ENCODE measurements at places on chromosomes 12 and 14.

DNA sequence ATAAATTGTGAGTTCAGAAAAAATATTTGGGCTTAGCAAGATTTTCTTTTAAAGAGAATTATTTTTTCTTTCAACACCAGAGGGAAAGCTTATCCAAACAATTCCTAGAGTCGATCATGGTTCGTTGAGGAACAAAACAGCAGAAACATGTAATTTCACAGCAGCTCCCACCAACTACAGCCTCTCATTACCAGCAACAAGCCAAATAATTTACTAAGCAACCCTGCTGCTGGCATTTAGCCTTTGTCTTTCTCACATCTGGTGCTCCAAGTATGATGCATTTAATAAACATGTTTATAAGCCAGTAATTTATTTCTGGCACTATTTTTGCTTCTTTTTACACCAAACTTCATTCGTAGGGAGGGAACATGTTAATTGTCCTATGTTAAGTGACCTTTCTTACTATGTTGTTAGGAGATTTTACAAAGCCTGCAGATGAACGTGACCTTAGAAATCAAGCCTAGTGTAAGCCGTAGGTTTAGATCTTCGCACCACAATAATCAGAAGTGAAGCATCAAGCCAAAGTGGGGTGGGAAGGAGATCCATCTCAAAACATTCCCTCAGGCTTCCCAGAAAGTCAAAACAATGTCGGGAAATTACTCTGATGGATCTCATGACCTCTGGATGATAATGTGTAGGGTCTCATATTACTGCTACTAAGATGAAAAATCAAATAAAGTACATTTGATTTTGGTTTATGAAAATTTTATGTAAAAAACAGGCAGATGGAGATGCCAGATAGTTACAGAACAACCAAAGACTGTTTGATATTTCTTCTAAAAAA is 128.4 kb downstream of the RPAP3 start:
- peaks cover 25% of the 10 kb centered on the region for H3K27me3 ChIP-seq
- H3K4me3 ChIP-seq = no peak overlapping the region
- no peak overlapping the region for H3K27ac ChIP-seq

- no peak overlapping the region for H3K27ac ChIP-seq
- peaks cover 19% of the 10 kb centered on the region for H3K36me3 ChIP-seq
- no peaks in the 10 kb centered on the region for H3K27me3 ChIP-seq
- no peak overlapping the region for H3K4me3 ChIP-seq
These were observed 32.7 kb downstream of the RTRAF start for GRCh38 chr14:52021957-52022600.

GRCh38 chr14:55976219-55976618 is 142.0 kb upstream of the PELI2 start:
- no peaks in the 10 kb centered on the region for H3K27me3 ChIP-seq
- no peaks in the 10 kb centered on the region for H3K4me1 ChIP-seq
- no peak overlapping the region for H3K27ac ChIP-seq
- H3K4me3 ChIP-seq = no peak overlapping the region

DNA sequence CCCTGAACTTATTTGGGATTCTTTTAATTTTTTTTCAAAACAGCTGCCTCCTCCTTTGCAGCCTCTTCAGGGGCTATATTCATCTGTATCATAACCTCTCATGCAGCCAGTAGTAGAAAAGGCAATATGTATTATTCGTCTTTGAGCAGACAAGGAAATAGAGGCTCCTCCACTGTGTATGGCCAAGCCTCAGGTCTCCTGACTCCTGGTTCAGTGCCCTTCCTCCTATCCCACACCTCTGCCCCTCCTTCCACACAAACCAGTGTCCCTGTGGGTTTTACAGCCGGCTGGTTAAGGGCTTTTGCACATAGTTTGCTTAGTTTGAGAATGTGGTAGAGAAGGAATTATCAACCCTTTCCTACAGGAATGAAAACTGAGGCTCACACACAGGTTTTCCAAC is 8.8 kb upstream of the ACVRL1 start:
- H3K4me1 ChIP-seq = peaks cover 11% of the 10 kb centered on the region
- no peak for DNase-seq
- H3K36me3 ChIP-seq = no peaks in the 10 kb centered on the region
- no peaks in the 10 kb centered on the region for H3K27me3 ChIP-seq

DNA sequence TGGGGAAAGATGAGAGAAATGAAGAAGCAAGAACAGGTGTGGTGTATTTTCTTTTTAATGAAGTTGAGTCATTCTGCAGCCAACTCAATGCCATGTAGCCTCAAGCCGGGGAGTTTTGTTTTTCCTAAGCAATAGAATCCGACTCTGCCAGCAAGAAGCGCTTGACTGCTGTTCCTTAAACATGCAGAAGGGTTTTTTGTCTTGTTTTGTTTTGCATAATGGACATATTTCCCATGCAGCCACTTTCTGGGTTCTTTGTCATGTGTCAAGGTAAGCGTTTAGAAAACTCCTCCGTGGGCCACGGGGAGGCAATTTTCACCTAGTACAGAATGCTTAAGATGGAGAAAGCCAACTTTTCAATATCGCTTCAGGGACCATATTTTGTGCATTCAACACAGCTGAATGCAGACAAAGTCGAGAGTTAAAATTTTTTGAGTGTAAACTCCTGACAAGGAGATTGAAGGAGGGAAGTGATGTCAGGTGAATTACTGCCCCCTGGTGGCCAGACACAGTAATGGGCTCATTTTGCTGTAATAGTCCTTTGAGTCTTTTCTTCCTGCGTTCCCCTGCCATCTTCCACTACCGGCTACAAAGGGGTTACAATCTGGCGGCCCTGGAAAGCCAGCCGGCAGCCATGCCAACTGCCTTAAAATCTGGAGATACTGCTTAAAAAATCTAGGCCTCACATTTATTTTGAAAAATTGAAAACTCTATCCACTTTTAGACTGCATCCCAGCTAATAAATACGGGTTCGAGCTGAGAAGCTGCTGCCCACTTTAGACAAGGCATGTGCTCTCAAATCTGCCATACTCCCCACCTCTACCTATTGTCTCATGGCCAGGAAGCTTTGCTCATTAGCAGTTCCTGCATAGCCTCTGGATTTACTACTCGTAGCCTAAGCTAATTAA is 3.2 kb upstream of the FICD start:
- peak overlapping the region; percentile 58 for H3K4me3 ChIP-seq
- peaks cover 20% of the 10 kb centered on the region for H3K4me1 ChIP-seq
- DNase-seq = peak; percentile 90
- peak overlapping the region; percentile 42 for H3K27ac ChIP-seq
- H3K27me3 ChIP-seq = peaks cover 6% of the 10 kb centered on the region

GRCh38 chr14:94054401-94054800 is 26.6 kb downstream of the DDX24 start:
- no peaks in the 10 kb centered on the region for H3K4me1 ChIP-seq
- no peak overlapping the region for H3K4me3 ChIP-seq
- no peak overlapping the region for H3K27ac ChIP-seq
- H3K27me3 ChIP-seq = no peaks in the 10 kb centered on the region
- peaks cover 69% of the 10 kb centered on the region for H3K36me3 ChIP-seq
